ENCODE measurements at places on chromosomes 2 and 18.

- DNase-seq: no peak
Measured at GRCh38 chr18:23619388-23619881, 33.1 kb upstream of the NPC1 start.

GRCh38 chr2:7060631-7061449, 143.6 kb downstream of the RNF144A start:
- DNase-seq: no peak

- DNase-seq: no peak
Measured at GRCh38 chr2:212752730-212753351, 214.2 kb upstream of the ERBB4 start.

DNA sequence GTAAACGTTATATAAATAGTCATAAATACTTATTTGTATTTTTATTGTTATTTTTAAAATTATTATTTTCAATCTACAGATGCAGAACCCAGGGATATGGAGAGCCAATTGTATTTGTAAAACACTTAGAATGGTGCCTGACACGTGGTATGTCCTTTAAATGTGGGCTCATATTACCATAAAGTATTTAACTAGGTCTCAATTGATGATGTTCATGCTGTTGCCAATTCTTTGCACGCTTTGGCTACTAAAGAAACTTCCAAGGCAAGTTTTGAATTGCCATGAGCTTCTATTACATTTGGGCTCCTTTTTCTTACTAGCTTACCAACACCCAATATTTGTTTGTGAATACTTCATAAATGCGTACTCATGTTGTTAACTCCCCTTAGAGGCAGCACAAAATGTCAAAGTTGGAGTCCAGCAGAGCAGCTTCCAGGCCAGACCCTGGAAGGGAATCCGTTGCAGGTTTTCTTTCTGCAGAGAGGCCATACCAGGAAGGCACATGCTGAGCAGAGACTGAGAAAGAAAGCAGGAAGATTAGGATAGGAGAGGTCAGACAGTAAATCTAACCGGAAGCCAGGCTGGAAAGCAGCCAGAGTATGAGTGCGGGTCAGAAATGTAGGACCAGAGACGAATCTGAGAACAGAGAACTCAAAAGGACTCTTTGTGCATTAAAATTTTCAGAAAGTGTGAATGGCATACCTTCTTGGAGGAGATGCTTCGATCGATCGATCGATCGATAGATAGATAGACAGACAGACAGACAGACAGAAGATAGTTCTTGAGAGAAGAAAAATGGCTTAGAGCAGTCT, 4.2 kb upstream of the NOSTRIN start:
- no peak for DNase-seq

- no peak for DNase-seq
Measured at GRCh38 chr2:126448611-126449010, 207.3 kb upstream of the GYPC start.

DNA sequence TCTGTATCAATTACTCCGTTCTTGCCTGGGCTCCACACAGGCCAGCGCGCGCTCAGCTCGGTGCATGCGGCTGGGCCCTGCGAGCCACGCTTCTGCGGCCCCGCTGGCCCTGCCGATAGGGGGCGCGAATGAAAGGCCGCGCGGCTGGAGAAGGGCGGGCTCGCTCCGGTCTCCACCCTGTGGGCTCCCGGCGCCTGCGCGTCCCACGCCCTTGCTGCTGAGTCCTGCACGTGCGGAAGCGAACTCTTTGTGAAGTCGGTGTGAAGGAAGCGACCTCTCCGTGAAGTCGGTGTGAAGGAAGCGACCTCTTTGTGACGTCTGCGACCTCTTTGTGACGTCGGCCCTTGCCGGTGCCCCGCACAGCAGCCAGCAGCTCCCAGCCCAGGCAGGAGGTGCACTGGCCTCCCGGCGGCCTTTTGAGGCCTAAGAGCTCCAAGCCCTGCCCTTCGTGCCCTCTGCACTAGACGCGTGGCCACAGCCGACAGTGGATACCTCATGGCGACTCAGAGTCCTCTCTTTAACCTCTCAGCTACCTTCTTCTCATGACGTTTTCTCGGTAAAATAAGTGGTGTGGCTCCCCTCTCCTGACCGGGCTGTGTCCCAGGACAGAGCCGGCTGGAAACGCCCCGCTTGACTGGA, 391.9 kb upstream of the RAB6C start:
- no peak for DNase-seq

DNA sequence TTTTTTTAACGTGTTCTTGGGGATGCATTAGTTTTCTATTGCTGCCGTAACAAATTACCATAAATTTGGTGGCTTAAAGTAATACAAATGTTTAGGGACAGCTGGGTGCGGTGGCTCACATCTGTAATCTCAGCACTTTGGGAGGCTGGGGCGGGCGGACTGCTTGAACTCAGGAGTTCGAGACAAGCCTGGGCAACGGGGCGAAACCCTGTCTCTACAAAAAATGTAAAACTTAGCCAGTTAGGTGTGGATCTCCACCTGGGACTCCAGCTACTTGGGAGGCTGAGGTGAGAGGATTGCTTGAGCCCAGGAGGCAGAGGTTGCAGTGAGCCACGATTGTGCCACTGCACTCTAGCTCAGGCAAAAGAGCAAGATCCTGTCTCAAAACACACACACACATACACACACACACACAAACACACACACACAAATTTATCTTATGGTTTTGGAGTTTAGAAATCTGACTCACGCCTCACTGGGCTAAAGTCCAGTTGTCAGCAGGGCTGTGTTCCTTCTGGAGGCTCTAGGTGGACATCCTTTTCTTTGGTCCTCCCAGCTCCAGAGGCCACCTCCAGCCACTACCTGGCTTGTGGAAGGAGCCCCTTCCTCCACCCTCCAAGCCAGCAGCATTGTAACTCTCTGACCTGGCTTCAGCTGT, 76.1 kb downstream of the SEPTIN10 start:
- no peak for DNase-seq

GRCh38 chr2:16315458-16315835, 350.2 kb downstream of the CYRIA start:
- DNase-seq: no peak

DNA sequence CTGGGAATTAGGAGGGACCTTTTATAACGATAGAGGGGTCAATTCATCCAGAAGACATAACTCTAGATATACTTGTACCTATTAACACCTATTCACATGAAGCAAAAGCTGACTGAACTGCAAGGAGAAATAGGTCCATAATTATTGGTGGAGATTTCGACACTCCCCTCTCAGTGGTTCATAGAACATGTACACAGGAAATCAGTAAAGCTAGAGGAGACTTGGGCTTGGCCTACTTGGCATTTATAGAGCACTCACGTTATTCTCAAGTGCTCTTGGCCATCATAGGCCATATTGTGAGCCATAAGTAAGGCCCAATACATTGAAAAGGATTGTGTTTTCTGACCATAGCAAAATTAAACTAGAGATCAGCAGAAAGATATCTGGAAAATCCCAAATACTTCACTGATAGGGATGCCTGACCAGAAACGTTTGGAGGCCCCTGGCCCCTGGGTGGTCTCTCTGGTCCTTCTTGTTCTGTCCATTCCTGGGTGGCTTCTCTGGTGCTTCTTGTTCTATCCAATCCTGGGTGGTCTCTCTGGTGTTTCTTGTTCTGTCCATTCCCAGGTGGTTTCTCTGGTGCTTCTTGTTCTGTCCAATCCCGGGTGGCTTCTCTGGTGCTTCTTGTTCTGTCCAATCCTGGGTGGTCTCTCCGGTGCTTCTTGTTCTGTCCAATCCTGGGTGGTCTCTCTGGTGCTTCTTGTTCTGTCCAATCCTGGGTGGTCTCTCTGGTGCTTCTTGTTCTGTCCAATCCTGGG, 49.0 kb downstream of the SNED1 start:
- DNase-seq: no peak

DNA sequence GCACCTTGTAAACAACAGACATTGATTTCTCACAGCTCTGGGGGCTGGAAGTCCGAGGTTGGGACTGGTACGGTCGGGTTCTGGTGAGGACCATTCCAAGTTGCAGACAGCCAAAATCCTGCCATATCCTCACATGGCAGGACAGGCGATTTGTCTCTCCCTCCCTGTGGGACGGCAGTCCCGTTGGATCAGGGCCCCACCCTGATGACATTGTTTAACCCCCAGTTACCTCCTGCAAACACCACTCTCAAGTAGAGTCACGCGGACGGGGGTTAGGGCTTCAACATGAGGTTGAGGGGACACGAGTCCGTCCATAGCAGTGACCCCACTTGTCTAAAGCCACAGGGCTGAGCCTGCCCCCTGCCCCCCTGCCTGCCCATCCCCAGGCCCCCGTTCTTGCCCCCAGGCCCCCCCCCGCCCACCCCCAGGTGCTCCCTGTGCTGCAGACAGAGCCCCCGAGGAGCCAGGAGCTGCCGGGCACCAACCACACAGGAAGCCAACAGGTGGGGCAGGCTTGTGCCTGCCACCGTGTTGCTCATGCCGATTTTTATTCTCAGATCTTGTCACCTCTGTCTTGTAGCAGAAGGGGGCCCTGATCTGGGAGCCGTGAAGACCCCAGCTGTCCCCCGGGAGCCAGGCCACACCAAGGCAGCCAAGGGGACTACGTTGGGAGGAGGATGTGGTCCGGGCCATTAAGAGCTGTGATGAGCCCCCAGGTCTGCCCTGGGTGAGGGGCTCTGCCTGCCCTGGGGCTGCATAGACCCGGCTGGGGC, 82.2 kb downstream of the NFATC1 start:
- no peak for DNase-seq

- no peak for DNase-seq
Measured at GRCh38 chr2:225764346-225764745, 364.8 kb downstream of the NYAP2 start.

DNA sequence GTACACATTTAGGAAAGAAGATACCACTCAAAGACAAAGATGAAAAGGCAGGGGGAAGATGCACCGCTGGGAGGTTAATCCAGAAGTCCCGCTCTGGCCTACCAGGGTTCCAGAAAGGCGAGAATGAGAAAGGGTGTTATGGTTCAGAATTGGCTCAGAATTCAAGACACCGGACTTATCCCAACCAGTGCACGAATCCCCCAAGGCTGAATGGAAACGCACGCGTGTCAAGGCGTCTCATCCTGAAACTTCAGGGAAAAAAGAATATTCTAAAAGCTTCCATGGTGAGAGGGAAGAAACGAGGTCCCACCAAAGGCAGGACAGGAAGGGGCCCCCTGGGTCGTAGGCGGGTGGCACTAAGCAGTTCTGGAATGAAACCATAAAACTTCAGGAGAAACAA, 71.9 kb downstream of the SLC66A2 start:
- no peak for DNase-seq

- DNase-seq: no peak
Measured at GRCh38 chr2:145339646-145340045, 819.7 kb upstream of the ZEB2 start.

GRCh38 chr2:48250943-48251342, 279.0 kb upstream of the STON1 start:
- no peak for DNase-seq

DNA sequence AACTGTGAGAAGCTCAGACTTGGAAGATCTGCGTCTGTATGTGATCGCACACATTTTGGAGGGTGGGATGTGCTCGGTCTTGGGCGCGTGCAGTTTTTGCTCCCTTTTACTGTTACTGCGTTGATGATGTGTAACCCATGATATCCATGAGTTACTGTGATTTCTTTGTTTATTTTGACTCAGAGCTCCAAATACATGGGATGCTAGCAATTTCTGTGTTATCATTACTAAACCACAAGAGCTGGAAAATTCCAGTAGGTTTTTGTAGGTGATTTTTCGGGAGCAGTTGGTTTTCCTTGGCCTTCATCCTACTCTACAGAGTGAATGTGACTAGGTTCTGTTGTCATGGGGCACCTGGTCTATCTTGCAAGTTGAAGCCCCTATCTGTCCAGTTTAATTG, 124.2 kb downstream of the AGAP1 start:
- no peak for DNase-seq

DNA sequence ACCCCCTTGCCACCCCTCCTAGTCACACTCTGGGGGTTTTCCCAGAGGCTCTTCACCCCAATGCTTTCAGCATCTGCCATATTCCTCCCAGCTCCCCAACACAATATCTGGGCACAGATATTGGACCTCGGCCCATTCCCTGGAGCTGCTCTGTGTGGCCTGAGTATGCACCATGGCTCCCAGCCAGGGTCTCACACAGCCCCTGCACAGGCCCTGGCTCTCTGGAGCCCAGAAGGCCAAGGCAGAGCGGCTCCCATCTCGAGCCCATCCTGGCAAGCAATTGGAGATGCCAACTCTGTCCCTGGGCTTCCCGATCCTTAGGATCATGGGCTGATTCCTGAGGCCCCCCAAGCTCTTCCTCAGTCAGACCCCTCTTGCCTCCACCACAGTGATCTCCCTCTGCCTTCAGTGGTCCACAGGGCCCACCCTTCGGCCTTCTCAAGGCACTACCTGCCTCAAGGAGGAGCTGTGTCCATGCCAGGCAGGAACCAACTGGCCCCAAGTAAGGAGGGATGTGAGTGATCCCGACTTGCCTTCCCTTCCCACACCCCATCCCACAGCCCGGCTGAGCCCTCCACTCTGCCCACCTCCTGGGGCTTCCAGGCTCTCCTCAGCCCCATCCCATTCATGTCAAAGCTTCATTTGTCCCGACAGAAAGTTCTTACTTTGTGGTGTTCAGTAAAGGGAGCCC, 62.7 kb downstream of the ADD2 start:
- no peak for DNase-seq

- no peak for DNase-seq
Measured at GRCh38 chr2:109379507-109379906, 234.3 kb downstream of the SEPTIN10 start.

DNA sequence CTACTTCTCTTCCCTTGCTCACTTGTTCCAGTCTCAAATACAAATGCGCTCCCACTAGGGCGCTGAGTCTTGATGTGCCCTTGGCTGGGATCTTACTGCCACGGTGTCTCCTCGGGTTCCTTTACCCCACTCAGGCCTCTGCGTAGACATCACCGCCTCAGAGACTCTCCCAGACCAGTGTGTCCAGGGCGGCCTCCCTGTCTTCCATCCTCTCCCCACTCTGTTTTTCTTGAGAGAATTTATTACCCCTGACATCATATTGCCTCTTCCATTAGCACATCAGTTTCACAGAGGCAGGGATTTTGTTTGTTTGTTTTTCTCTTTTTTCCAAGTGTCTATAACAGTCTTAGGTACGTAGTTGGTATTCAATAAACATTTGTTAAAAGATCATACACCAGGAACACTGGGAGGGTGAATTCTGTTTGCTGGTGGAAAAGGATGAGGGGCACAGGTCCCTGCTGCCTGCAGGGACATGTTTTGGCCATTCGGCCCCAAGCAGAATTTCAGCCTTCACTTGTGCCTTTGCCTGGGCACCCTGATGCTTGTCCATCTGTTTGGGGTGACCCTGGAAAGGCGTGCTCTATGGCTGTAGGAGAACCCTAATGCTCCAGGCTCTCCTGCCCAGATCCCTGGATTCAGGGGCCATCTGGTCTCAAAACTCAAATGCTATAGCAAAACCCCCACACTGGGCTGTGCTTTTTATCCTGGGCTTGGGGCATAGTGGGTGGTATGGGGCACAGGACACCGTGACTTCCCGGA, 55.0 kb downstream of the RPL37A start:
- DNase-seq: no peak

GRCh38 chr2:201407265-201407664, 44.0 kb downstream of the TRAK2 start:
- DNase-seq: no peak

- no peak for DNase-seq
Measured at GRCh38 chr2:68709421-68709911, 25.1 kb upstream of the ARHGAP25 start.

Measured in non-pigmented ciliary epithelial cell (primary cell).